RPMI8226 (cell line): ENCODE measurements at places on chromosomes 13 and 19.
A peak's percentile ranks its signal among the peaks of the same experiment; 100 is the strongest.

- peak; percentile 15 for DNase-seq
Measured at GRCh38 chr19:5038631-5039271, 69.8 kb downstream of the KDM4B start.

- no peak for DNase-seq
Measured at GRCh38 chr13:43391036-43391435, 367.6 kb downstream of the DNAJC15 start.

DNA sequence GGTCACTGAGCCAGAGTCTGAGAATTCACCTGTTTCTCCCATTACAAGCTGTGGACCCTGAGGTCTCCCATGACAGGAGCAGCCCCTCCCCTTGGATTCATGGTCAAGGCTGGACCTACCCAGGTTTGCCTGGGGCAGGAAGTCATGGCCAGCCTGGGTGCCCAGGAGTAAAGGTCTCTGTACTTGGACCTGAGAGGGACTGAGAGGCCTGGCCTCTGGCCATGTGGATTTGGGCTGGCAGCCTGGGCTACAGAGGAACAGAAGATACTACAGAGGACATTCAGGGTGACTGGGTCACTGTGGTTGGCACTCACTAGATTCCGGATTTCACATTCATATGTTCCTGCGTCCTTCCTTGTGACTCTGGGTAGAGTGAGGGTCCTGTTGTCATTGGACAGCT lies 31.5 kb upstream of the CEACAM8 start:
- DNase-seq: no peak

GRCh38 chr19:45340899-45341453 lies 426 bp downstream of the KLC3 start:
- DNase-seq: no peak

- no peak for DNase-seq
Measured at GRCh38 chr19:19285686-19286085, 12.6 kb upstream of the TM6SF2 start.

- no peak for DNase-seq
Measured at GRCh38 chr19:32289566-32290210, 55.7 kb upstream of the ZNF507 start.

DNA sequence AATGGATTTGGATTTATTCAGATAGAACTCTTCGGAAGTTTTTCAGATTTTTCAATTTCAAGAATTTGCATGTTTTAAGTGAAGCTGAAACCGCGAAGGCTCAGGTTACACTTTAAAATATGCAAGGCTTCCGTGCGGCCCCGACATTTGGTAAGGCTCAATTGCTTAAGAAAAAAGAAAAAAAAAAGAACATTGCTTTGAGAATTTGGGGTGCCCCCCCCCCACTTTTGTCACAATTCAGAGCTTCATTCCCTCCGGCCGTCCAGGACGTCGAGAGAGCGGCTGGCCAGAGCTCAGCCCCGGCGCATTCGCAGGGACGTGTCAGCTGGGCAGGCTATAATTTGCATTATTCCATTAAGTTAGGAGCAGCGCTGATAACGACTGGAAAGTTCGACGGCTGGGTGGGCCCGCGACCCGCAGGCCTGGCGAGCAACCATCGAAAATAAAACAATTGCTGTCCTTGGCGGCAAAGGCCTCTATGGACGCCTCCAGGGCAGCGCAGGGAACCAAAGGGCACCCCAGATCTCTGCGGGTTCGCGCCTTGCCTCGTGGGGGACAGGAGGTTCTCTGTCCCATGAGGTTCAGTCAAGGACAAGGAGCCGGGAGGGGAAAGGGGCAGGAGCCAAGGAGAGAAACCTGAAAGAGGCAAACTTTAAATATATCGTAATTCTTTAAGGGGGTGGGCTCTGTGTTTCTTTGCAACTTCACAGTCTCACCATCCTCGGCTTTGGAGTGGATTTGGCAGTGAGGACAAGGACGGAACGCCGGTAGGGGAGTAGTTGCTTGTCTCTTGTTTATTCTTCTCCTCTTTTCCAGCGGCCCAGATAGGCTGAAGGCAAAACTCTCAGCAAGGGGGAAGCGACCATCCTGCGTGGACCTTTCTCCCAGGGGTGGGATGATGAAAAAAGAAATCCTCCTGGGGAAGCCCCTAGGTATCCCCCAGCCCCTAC lies 7.0 kb downstream of the SOX21 start:
- no peak for DNase-seq

DNA sequence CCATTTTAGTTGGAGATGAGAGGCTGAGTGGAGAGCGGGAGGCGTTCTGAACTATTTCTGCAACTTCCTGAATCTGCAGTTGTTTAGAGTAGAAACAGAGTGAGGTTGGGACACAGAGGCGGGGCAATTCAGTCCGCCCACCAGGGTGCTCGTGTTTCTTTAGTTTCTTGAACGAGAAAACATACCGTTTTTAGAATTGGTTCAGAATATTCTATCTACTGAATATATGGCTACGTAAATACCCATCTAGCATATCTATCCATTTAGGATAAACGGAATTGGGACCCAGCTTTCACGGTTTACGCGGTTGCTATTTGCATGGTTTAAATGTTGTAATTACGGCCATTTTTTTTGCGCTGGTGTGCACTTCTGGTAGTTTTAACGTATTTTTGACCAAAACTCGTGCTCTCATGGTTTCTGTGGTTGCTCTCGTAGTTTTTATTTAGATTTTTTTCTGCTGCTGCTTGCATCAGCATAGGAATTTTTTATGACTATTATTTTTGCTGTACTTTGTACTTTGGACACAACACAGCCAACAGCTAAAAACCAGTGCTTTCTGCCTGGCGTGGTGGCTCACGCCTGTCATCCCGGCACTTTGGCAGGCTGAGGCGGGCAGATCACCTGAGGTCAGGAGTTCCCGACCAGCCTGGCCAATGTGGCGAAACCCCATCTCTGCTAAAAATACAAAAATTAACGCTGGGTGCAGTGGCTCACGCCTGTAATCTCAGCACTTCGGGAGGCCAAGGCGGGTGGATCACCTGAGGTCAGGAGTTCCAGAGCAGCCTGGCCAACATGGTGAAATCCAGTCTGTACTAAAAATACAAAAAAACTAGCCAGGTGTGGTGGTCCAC lies 32.7 kb downstream of the TIMM13 start:
- DNase-seq: peak; percentile 83

DNA sequence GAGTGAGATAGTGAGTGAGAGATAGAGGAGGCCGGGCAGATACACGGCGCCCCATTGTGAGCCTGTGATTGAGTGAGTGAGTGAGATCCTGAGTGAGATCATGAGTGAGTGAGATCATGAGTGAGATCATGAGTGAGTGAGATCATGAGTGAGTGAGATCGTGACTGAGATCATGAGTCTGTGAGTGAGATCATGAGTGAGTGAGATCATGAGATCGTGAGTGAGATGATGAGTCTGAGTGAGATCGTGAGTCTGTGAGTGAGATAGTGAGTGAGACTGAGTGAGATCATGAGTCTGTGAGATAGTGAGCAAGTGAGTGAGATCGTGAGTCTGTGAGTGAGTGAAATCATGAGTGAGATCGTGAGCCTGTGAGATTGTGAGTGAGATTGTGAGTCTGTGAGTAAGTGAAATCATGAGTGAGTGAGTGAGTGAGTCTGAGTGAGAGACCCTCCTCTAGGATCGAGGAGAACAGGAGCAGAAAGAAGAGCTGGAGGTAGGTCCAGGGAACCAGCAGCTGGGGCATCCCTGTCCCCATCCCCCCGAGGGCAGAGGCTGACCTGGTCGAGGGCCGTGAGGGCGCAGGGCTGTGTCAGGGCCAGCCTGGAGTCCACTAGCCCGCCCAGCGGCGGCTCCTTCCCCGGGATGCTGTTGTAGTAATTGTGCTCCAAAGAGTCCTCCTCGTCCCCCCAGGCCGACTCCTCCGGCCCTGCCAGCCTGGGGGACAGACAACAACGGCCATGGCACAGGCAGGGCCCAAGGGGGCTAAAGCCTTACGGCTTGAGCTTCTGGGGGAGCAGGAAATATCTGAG lies 25.4 kb upstream of the C2CD4C start:
- no peak for DNase-seq

DNA sequence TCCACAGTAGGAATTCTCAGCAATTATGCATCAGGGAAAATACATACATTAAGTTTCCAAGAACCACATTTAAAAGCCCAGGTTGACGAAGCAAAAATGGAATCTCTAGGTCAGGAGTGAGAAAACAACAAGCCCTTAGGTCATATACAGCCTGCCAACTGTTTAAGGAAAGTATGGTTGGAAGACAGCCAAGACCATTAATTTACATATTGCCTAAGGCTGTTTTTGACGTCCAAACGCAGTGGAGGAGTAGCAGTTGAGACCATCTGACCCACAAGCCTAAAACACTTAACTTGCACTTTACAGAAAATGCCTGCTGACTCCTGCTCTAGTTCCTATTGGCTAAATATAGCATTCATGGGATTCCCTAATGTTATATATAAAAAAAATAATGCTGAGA lies 299.0 kb downstream of the ITGBL1 start:
- peak; percentile 64 for DNase-seq

DNA sequence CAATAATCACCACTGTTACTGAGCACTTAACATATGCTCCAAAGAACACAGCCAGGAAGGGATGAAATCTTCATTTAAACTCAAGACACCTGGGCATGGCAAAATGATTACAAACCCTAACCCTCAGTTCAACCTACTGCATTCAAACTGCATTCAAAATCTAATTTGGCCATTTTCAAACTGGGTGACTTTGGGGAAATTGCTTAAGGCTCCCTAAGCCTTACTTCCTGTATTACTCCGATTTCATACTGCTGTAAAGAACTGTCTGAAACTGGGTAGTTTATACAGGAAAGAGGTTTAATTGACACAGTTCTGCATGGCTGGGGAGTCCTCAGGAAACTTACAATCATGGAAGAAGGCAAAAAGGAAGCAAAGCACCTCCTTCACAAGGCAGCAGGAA lies 50.4 kb downstream of the CBY2 start:
- no peak for DNase-seq
